ENCODE measurements at places on chromosomes 1 and 21. TPM values are rescaled to one million over a fixed set of nuclear protein-coding genes. Genes with fewer than 3 reads are reported as not detected.

Gene RUSC1
- total RNA-seq: 28.5 TPM

DNA sequence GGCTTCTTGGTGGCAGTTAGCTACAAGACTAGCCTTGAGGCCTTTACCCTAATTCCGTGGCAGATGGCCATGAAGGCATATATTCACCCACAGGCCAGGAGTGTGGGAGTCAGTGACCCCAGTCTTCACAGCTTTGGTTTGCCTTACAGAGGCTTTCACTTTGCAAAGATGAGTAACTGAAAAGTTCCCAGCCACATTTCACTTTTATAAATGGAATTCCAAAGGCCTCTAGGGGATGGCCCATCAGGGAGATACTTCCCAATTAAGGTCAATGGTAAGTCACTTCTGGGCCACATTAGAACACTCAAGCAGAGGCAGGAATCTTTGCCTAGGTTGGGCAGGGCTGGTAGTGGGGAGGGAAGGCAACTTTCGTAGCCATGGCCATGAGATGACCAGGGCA is 13.1 kb upstream of the HEYL start:
- peaks cover 11% of the 10 kb centered on the region for H3K4me1 ChIP-seq
- no peak for DNase-seq
- H3K4me3 ChIP-seq: no peak overlapping the region
- H3K27me3 ChIP-seq: peaks cover 9% of the 10 kb centered on the region

GRCh38 chr1:87111659-87112371 is 197.4 kb downstream of the HS2ST1 start:
- DNase-seq: no peak
- H3K27me3 ChIP-seq: no peaks in the 10 kb centered on the region
- no peaks in the 10 kb centered on the region for H3K4me1 ChIP-seq

DNA sequence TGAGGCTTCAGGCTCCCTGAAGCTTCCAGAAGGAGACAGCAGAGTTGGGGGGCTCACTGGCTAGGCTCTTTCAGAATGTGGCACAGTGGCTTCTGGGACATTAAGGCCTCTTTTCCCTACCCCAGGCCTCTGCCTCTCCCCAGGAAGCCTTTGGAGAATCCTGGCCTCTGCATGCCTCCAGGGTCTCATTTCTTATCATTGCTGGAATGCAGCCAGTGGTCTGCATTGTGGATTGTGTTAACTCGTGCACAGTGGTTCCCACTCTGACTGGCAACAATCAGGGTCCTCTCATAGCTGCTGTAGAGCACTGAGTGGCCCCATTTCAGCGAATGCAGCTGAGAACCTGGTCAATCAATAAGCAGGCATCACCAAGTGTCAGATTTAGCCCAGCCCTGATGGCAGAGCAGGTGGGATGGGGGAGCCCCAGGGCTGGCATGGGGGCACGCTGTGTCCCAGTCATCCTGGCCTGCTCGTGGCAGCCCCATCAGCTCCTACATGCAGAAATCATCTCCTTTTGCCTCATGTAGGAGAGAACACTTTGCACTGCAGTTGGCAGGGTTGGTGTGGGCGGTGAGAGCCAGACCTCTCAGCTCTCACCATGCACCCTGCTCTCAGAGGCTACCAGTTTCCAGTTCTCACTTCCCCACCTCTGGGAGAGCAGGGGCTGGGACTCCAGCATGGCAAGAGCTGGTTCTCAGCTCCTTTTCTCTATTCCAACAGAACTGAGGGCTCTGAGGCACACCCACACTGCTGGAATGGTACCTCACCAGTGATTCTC is 13.4 kb downstream of the ADORA1 start:
- no peaks in the 10 kb centered on the region for H3K36me3 ChIP-seq
- no peak overlapping the region for H3K27ac ChIP-seq
- peaks cover 2% of the 10 kb centered on the region for H3K27me3 ChIP-seq
- H3K4me3 ChIP-seq: no peak overlapping the region
- H3K4me1 ChIP-seq: peaks cover 5% of the 10 kb centered on the region

DNA sequence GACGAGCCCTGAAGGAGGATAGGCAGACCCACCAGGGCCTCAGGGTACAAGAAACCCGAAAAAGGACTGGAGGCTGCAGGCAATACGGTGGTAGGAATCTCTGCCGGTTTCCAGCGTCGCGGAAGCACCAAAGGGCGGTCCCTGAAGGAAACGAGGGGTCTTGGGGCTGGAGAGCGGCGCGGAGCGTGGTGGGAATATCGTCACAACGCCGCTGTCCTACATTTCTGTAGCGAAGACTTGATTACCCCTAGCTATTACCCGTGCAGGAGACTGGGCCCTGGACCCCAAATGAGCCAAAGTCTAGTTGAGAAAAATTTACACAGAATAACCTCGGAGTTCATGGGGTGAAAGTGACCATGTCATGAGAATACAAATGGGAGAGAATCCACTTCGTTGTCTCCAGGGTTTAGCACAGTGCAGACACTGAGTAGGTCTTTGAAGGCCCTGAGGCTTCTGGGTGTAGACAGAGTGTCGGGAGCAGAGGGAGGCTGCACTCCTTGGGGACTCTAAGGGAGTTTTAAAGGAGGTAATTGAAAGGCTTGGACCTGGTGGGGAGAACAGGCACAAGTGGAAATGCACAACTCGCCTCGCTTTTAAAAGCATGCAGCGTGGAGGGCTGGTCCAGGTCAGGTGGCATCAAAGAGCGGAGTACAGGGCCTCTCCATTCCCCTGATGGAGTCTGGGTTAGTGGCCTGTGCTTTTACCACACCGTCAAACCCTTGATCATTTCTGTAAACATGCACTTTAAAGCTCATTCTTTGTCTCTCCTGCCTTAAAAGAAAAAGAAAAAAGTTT is 1.5 kb downstream of the ATP1A1 start:
- peak overlapping the region; percentile 91 for H3K27ac ChIP-seq
- H3K4me1 ChIP-seq: peaks cover 43% of the 10 kb centered on the region
- peak; percentile 47 for DNase-seq
- peaks cover 6% of the 10 kb centered on the region for H3K36me3 ChIP-seq
- H3K4me3 ChIP-seq: peak overlapping the region; percentile 96

Gene SELENBP1
- total RNA-seq: not detected

- DNase-seq: no peak
- H3K4me1 ChIP-seq: peaks cover 39% of the 10 kb centered on the region
- peak overlapping the region; percentile 93 for H3K27ac ChIP-seq
- peaks cover 17% of the 10 kb centered on the region for H3K36me3 ChIP-seq
Observed at GRCh38 chr1:40708750-40709099, 17.2 kb downstream of the NFYC start.

GRCh38 chr1:66383168-66383567 is 150.8 kb upstream of the SGIP1 start:
- DNase-seq: no peak
- no peak overlapping the region for H3K4me3 ChIP-seq
- H3K36me3 ChIP-seq: peaks cover 20% of the 10 kb centered on the region
- H3K27me3 ChIP-seq: no peaks in the 10 kb centered on the region
- peaks cover 7% of the 10 kb centered on the region for H3K4me1 ChIP-seq

Gene DCST1
- not detected for total RNA-seq
